Type B pancreatic cell (in vitro differentiated cells): ENCODE measurements at places on chromosomes 1 and 21. TPM values are rescaled to one million over a fixed set of nuclear protein-coding genes. Genes with fewer than 3 reads are reported as not detected.

GRCh38 chr1:228315945-228316588, 90.6 kb downstream of the TRIM11 start:
- DNase-seq = no peak

DNA sequence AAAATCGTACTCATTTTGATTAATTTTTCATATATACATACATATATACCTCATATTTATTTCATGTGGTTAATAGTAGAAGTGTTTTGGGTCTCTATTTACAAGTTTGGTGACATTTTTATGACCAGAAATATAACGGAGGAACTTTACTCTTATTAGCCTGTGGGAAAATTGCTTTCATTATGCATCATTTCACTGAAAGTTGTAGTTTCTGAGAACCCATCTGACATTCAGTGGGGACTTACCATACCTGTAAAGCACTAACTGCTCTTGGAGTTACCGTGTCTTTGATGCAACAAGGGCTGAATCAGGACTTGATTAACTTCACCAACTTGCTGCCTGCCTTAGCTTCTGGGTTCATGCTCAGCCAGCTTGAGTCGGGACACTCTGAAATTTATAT, 49.9 kb upstream of the ITPKB start:
- no peak for DNase-seq

- DNase-seq = no peak
Measured at GRCh38 chr21:29726044-29726443, 213.8 kb downstream of the GRIK1 start.

The PROK1 gene
- total RNA-seq = 0.29 TPM in 2 replicates

GRCh38 chr1:217617126-217617525, 13.8 kb downstream of the GPATCH2 start:
- DNase-seq = no peak

- DNase-seq = no peak
Measured at GRCh38 chr1:216617081-216617875, 106.0 kb downstream of the ESRRG start.

The PTAFR gene
- 0.48 and 0.95 TPM in 2 replicates for total RNA-seq

The FAM3B gene
- total RNA-seq = 4.7 and 10.3 TPM in 2 replicates

DNA sequence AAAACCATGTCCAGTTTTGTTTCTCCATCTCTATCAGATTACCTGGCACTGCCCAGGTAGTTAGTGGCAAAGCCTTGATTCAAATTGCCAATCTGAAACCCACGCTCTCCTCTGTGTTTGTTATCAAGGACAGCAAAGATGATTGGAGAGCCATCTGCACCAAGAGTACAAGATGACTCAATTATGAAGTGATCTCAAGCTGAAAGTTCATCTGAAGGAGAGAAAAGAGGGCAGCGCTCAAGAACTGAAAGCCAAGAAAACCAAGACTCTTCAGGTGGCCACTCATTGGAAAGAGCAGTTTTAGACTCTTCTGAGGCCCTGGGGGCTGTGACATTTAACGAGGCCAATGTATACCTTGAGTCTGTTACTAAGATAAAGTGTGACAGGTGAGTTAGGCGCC, 13.8 kb downstream of the RXRG start:
- DNase-seq = no peak

GRCh38 chr1:102318104-102318806, 321.5 kb upstream of the OLFM3 start:
- DNase-seq = no peak

DNA sequence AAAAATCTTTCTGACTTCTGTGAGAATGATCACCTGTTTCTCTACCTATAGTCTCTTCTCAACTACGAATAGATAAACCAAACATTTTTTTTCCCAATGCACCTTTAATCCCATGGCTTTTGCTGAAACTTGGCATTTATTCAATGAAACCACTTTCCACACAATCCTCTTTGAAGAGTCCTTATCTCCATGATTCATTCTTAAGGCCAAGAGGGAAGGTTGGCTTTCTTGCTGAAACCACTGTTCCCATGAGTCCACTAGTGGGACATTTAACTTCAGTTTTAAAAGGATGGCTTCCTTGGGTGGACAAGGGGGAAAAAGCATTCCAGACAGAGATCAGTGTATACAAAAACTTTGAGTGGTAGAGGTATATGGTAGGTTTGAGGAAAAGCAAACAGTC, 73.6 kb downstream of the CRB1 start:
- DNase-seq = no peak

The ADCY10 gene
- total RNA-seq = 0.14 and 0.39 TPM in 2 replicates

- DNase-seq = no peak
Measured at GRCh38 chr1:180941518-180942275, 29.0 kb downstream of the KIAA1614 start.

- no peak for DNase-seq
Measured at GRCh38 chr1:25748531-25749205, 51.3 kb upstream of the SELENON start.

The OR2T33 gene
- not detected in 2 replicates for total RNA-seq

The TAS1R1 gene
- not detected in 2 replicates for total RNA-seq

- DNase-seq = no peak
Measured at GRCh38 chr1:169326956-169327268, 40.7 kb downstream of the NME7 start.

DNA sequence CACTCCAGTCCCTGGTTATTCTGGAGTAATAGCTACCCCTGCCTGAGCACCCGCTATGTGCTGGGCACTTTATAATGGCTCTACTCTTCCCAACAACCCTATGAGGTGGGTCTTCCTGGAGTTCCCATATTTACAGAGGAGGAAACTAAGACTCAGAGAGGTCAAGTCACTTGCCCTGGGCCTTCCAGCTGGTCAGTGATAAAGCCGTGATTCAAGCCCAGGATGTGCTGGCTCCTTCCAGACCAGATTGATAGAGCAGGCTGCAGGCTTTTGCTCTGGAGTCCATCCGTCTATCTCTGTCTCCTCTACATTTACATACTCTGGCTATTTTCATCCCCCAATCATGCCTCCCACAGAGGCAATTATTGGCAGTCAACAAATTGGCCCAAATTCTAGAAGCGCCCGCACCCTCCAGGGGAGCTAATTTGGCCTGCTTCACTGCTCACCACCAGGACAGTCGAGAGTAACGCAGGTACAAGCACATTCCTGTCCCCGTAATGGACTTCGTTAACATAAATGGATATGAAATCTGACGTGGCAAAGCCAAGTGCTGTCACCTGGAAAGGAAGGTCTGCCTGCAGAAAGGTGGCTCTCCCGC, 39.8 kb upstream of the SELENON start:
- no peak for DNase-seq

The STPG1 gene
- total RNA-seq = 7.2 and 8.7 TPM in 2 replicates

The DNM3 gene
- 1.2 and 2.1 TPM in 2 replicates for total RNA-seq

DNA sequence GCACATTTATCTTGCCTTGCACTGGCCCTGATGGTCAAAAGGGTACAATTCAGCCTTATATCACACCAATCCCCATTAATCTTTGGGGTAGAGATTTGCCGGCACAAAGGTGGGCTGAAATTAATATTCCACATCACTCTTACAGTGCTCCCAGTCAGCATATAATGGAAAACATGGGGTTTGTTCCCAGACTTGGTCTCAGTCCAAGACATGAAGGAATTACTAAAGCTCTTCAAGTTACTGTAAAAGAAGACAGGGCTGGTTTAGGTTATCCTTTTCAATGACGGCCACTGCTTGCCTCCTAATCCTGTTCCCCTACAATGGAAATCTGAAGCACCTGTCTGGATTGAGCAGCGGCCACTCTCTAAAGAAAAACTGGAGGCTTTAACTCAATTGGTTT, 160.7 kb downstream of the IER5 start:
- DNase-seq = no peak

DNA sequence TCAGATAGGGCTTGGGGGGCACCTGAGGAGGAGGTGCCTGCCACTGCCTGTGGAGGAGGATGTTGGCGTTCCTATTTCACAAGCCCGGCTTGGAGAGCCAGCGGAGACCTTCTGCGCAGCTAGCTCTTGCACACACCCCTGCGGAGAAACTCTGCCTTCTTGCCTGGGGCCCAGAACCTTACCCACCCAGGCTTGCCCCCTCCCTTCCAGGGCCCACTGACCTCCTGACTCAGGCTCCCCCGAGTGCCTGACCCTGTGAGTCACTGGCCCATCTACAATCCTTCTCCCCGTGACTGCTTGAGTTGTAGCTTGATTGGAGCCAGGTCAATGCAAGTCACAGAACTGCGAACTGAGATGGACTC, 3.4 kb downstream of the HES2 start:
- no peak for DNase-seq

GRCh38 chr21:39029086-39029755, 154.0 kb downstream of the PSMG1 start:
- no peak for DNase-seq

- peak; percentile 55 for DNase-seq
Measured at GRCh38 chr1:109621379-109622136, 1.9 kb downstream of the AMPD2 start.

DNA sequence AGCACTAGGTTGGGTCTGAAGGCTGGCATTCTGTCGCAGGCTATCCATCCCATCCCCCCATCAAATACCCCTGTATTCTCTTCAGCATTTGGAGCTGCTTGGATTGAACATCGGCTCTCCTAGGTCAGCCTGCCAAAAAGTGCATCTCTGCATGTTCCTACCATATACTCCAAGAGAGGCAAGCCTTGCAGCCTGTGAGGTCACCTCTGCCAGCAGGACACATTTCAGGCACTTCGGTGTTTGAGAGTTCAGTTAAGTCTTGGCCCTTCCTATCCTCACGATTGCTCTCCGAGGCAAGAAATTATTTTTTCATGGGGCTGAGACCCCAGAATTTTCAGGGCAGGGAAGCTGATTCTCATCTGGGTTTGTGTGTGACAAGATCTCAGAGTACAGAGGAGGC, 2.6 kb downstream of the GPR25 start:
- DNase-seq = no peak

GRCh38 chr1:237759377-237759776, 131.3 kb downstream of the ZP4 start:
- no peak for DNase-seq

GRCh38 chr1:110637475-110637874, 31.3 kb upstream of the KCNA2 start:
- no peak for DNase-seq

The KMO gene
- 0.17 and 1.1 TPM in 2 replicates for total RNA-seq

The MSH4 gene
- total RNA-seq = 0.58 and 0.64 TPM in 2 replicates

- no peak for DNase-seq
Measured at GRCh38 chr1:92964316-92964715, 3.1 kb upstream of the DIPK1A start.

The RPTN gene
- 0.34 and 1.3 TPM in 2 replicates for total RNA-seq

DNA sequence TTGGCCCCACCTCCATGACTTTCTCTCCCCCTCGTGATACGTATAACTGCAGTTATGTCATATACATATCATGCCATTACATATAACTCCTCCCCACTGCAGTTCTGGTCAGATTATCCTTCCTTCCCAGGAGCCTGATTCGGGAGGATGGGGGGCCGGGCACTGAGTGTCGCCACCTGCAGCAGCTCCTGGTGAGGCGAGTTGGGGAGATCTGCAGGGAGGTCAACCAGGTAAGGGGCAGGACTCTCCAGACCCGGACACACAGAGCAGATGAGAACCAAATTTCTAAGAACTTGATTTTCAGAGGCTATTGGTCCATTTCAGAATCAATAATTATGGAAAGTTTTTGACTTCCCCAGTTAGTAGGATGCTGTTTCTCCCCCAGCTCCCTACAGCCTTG, 19.5 kb downstream of the HYI start:
- no peak for DNase-seq

GRCh38 chr1:24929398-24930259, 447 bp downstream of the RUNX3 start:
- no peak for DNase-seq

The PDZK1IP1 gene
- total RNA-seq = not detected in 2 replicates

GRCh38 chr1:199794105-199794863, 233.2 kb upstream of the NR5A2 start:
- no peak for DNase-seq

DNA sequence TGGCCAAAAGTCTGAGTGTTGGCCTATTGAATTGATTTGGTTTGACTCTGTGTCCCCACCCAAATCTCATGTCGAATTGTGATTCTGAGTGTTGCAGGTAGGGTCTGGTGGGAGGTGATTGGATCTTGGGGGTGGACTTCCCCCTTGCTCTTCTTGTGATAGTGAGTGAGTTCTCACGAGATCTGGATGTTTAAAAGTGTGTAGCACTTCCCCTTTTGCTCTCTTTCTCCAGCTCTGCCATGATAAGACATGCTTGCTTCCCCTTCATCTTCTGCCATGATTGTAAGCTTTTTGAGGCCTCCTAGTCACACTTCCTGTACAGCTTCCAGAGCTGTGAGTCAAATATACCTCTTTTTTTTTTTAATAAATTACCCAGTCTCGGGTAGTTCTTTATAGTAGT, 297.1 kb upstream of the ZRANB2 start:
- DNase-seq = no peak

DNA sequence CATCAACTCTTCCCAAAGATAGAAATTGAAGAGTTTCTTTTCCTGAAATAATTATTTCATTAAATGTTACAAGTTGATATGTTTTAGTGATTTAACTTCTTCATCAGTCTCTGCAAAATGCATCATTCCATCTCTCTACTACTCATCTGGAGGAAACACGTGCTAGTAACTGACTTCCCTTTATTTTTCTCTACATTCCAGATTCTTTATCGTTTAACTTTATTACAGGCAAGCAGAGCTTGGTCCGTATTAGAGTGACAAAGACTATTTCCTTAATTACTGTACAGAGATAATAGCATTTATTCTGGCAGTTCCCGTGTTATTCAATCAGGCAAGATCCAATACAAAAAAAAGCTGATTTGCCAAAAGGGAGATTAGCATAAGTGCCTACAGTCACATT, 88.6 kb downstream of the TM2D1 start:
- DNase-seq = no peak

DNA sequence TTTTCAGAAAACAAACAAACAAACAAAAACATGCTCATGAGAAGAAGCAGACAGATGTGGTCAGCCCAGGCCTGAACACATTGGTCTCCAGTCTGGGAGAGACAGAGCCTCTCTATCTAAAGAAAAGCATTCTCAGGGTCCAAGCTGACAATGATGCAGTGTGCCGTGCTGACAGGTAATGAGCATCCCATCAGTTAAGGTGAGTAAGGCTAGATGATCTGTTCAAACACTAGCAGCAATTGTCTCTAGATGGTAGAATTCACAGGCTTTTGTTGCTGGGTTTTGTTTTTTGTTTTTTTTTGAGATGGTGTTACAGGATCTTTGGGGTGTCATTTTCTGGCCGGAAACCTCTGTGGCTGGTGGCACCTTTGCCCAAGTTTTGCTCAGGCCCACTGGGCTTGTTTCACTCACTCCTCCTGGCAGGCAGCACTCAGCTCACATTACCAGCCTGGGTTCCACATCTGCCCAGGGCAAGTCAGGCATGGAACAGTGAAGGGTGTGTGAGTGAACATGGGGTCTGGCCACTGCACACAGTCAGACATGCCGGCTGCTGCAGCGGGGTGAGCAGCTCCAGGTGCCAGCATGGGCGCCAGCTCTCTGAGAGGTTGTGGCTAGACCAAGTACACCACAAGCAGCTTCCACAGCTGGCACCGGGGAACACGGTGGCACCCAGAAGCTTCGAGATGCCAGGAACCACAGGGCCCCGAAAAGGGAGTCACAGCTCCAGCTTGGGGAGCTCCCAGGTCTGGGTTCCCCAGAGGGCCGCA, 2.5 kb upstream of the C1QA start:
- DNase-seq = no peak

The HORMAD1 gene
- total RNA-seq = not detected in 2 replicates

GRCh38 chr1:155392898-155393411, 72.3 kb downstream of the RUSC1 start:
- DNase-seq = no peak
